ENCODE measurements at places on chromosomes 12 and 14. TPM values are rescaled to one million over a fixed set of nuclear protein-coding genes. Genes with fewer than 3 reads are reported as not detected.
A peak's percentile ranks its signal among the peaks of the same experiment; 100 is the strongest.

DNA sequence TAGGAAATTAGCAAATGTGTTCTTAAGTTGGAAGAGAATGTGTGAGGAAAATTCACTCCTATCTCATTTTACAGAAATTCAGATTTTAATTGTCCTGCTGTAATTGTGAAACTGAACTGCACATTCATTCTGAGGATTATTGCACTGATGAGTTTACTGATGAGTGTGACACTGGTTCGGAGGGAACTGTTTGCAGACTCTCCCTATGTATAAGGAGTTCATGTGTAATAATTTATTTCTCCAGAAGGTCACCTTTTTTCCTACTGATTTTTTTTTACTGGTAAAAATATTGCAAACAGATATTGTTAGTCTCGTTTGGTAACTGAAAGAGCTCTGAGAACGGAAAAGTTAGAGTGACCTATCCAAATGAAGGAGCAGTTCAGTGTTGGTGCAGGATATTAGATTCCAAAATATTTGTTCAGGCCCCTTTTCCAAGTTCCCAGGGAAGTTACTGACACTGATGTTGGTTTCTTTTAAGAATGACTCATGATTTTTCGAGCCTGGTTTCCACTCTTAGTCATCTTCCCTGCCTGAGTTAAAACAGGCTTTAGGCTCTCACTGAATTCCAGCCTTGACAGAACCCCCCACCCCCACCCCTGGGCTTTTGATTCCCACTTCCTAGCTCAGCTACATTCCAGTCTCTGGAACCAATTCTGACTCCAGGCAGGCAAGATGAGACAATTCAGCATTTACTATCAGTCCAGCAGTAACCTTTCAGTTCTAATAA, 18.4 kb downstream of the ANO6 start:
- no peak for DNase-seq

DNA sequence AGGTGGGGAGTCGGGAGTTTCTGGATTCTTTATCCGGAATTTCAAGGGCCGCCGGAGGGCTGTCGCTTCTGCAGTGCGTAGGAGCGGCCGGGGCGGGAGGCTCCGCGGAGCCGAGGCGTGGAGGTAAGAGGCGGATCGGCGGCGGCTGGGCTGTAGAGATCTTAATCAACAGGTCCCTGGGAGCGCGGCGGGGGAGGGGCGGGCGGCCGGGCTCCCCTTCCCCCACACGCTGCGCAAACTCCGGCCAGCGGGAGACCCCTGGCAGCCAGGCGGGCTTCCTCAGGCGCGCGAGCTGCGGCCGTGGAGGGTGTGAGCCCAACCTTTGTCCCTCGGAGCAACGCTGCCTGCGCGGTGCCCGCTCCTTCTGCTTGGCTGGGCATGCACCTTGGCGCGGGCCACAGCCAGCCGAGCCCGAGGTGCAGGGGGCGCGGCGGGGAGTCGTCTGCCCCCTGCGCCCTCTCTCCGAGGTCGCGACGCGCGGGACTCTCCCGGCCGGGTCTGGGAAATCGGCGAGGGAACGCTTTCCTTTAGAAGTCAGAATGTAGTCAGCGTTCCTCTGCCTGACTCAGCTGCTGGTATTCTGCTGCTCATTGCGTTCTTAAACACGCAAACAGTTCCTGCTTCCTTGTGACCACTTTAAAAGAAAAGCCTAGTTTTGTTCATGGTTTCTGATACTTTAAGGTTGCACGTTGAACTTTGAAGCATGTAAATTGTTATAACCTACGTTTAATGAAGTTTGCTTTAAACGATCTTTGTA, at the start of gene PALS1:
TSS of gene PALS1 (plus strand) at position 25 of the 757 bp plus-strand sequence. CDS start 37,736 bp downstream, outside the sequence.
- DNase-seq = peak; percentile 15

- no peak for DNase-seq
These were observed 158.4 kb upstream of the RASSF8 start for GRCh38 chr12:25800101-25800500.

- no peak for DNase-seq
These were observed 21.5 kb upstream of the SLC2A13 start for GRCh38 chr12:40127408-40127807.

GRCh38 chr12:42652048-42652447, 62.5 kb upstream of the PRICKLE1 start:
- no peak for DNase-seq

The TMEM179 gene
- total RNA-seq = not detected

The PEX5 gene
- total RNA-seq = 68.0 TPM
